NCI-H1417 treated with DMSO at 0.1 percent for 48 hours (cell line): ENCODE measurements at places on chromosomes 2 and 18.

DNA sequence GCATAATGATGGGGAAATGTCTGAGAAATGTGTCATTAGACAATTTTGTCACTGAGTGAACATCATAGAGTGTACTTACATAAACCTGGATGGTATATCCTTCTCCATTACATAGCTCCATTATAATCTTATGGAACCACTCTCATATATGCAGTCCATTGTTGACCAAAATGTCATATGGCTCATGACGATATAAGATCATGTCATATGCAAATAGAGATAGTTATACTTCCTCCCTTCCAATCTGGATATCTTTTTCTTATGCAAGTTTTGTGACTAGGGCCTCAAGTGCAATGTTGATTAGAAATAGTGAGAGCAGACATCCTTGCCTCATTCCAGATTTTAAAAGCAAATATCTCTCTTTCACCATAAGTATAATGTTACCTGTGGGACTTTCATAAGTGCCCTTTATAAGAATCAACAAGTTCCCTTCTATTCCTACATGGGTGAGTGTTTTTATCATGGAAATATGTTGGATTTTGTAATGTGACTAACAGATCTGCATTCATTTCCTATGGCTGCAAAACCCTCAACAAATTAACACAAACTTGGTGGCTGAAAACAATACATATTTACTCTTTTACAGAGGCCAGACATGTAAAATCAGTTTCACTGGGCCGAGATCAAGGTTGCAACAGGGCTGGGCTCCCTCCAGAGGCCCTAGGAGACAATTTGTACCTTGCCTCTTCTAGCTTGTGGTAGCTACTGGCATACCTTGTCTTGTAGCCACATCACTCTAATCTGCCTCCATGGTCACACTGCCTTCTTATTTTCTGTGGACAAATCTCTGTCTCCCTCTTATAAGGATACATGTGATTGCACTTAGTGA is 21.6 kb upstream of the SULT1C4 start:
- DNase-seq: no peak

DNA sequence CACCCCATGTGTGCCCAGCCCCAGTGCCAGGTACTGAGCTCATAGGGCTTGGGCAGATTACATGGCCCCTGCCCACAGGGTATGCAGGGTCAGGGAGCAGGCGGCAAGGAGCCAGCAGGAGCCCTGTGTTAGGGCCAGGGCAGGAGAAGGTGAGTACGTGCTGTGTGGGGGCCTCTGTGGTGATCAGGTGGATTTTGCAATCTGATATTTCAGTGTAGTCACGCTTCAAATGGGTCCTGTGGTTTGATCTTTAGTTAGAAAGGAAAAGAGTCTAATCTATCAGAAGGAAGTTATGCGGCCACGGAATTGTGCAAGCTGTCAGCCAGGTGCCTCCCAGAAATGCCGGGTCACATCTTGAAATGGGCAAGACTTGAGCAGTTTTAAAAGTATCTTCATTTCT is 13.9 kb downstream of the UBE2F start:
- DNase-seq: no peak

DNA sequence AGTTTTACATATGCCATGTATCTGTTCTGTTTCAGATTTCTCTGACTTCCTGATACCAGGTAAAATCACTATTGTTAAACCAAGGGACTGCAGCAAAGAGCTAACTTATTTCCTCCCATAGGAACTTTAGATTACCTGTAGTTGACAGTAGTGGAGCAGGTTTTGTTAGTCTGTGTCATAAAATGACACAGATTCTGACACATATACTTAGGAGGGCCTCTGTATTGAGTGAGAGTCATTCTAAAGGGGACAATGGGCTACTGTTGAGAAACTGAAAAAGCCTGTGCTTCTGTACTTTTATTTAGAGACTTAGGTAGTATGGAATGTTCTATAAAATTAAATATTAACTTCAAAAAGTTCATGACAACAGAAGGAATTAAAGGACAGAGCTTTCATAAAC is 48.2 kb downstream of the KCMF1 start:
- no peak for DNase-seq

DNA sequence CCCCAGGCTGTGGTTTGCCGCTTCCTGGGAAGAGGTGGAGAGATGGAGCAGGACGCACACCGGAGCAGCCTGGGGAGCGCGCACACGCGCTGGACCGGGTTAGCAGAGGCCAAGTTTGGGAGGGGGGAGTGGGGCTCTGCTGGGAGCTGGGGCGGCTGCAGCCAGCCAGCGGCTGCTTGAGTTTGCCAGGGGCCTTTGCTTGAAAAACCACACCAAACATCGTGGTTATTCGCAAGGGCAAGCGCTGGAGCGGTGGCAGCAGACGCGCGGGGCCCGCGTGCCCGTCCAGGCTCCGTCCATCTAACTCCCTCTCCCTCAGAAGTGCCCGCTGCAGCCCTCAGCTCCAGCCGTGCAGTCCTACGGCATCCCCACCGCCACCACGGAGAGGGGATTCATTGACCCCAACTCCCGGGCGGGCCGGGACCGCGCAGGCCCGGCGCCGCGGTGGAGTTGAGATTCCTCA is 4.6 kb downstream of the PTGR3 start:
- DNase-seq: no peak

- no peak for DNase-seq
Measured at GRCh38 chr2:113276216-113276760, 2.4 kb downstream of the PAX8 start.

- DNase-seq: no peak
Measured at GRCh38 chr18:49371786-49372185, 88.7 kb downstream of the DYM start.

DNA sequence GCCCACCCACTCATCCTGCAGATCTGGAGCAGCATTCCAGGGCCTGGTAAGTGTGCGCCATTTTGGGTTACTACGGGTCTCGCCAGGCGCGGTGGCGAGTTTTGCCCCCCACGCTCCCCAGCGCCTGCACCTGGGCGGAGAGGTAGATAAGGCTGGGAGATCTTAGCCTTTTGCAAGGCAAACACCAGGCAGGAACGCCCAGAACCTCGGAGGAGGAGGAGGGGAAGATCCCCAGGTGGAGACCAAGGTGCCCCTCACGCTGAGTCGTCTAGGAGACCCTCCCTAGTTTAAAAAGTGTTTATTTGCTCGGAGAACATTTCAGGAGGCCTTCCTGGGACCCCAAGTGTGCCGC is 365 bp upstream of the RAMP1 start:
- no peak for DNase-seq

GRCh38 chr2:63999049-63999448 is 20.2 kb downstream of the VPS54 start:
- no peak for DNase-seq

GRCh38 chr2:84839851-84840250 is 41.0 kb downstream of the TRABD2A start:
- DNase-seq: no peak

GRCh38 chr2:62856228-62857040 is 150.9 kb downstream of the EHBP1 start:
- DNase-seq: no peak

- no peak for DNase-seq
Measured at GRCh38 chr2:33583194-33583938, 15.7 kb downstream of the FAM98A start.

DNA sequence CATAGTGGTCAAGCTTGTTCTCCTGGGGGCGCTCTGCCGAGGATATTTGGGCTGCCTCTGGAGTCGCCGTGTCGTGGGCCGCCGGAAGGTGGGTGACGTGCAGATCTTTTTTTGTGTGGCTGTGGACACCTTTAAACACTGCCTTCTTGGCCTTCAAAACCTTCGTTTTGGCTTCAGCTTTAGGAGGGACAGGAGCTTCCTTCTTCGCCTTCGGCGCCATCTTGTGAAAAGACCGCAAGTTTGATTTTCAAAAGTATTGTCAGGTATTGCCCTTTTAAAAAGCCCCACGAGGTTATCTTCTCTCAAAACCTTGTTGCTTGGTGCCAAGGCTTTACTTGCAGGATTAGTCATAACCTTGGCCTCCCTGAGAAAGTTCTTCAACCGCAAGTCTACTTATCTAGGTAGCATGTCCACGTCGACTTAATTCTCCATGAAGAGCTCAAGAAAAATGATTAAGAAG is 20.8 kb downstream of the LAMA3 start:
- DNase-seq: no peak

- DNase-seq: no peak
Measured at GRCh38 chr2:202114291-202114690, 41.2 kb downstream of the KIAA2012 start.

DNA sequence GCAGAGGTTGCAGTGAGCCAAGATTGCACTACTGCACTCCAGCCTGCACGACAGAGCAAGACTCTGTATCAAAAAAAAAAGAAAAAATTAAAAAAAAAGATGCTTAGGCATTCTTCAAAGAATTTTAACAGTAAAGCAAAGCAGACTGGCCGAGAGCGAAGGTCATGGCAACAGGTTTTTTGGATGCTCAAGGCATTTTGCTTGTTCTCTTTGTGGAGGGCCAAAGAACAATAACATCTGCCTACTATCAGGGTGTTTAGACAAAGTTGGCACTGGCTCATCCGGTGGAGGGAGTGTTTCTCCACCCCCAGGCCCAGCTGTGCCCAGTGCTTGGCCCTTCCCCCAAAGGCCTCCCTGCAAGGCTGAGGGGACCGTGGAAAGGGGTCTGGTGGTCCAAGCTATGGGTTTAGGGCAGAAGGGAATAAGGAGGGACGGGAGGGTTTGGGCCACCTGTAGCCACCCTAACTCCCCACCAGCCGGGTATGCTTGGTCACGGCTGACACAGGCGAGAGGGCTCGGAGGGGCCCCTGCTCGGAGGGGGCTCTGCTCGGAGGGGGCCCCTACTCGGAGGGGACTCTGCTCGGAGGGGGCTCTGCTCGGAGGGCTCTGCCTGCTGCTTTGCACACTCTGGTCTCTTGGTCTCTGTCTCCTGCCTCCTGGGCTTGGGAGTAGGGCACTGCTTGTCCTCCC is 26.7 kb upstream of the ALLC start:
- DNase-seq: no peak

GRCh38 chr2:34660741-34661140 is 1061.6 kb upstream of the FAM98A start:
- DNase-seq: no peak

- no peak for DNase-seq
Measured at GRCh38 chr2:202529389-202529788, 105.4 kb upstream of the FAM117B start.

DNA sequence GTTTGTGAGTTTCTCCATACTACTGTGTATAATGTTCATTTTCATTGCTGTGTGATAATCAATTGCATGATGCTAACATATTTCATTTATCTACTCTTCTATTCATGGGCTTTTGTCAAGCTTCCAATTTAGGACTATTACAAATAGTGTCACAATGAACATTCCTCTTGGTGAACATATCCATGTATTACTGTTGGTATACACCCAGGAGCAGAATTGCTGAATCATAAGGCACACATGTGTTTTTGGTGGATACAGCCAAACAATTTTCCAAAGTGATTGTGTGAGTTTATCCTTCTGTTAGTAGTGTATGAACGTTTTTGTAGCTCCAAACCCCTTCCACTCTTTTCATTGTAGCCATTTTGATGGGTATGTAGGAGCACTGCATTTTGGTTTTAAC is 101.6 kb upstream of the COPS8 start:
- no peak for DNase-seq

- no peak for DNase-seq
Measured at GRCh38 chr18:76064998-76065397, 430.0 kb downstream of the ZNF516 start.

DNA sequence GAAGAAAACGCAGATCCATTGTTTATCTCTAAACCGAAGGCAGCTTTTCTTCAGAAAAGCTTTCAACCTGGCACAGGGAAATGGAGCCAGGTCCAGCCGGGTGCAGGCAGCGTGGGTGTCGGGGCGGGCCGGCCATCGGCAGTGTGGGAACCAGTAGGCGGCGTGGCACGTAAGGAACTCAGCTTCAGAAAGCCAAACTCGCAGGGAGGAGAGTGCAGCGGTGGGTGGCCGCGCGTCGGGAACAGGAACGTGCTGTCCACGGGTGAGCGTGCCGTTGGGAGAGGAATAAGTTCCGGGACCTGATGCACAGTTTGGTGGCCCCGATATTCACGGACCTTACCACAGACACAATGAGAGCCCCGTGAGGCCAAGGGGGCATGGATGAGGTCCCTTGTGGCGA is 270.4 kb downstream of the TWIST2 start:
- DNase-seq: no peak

- no peak for DNase-seq
Measured at GRCh38 chr2:156077041-156077742, 255.3 kb downstream of the NR4A2 start.

- DNase-seq: no peak
Measured at GRCh38 chr2:42877511-42877910, 85.1 kb upstream of the HAAO start.

- no peak for DNase-seq
Measured at GRCh38 chr2:108998911-108999310, 9.9 kb upstream of the EDAR start.

- no peak for DNase-seq
Measured at GRCh38 chr2:173247156-173247555, 107.5 kb upstream of the CDCA7 start.

- no peak for DNase-seq
Measured at GRCh38 chr18:11607906-11608305, 1.5 kb upstream of the SLC35G4 start.
